Stimulated activated CD4-positive, alpha-beta T cell treated with anti-CD3 and anti-CD28 coated beads, Interleukin-4, amount 100 ng/mL, for 48 hours (primary cell): ENCODE measurements at places on chromosomes 1 and 21.

DNA sequence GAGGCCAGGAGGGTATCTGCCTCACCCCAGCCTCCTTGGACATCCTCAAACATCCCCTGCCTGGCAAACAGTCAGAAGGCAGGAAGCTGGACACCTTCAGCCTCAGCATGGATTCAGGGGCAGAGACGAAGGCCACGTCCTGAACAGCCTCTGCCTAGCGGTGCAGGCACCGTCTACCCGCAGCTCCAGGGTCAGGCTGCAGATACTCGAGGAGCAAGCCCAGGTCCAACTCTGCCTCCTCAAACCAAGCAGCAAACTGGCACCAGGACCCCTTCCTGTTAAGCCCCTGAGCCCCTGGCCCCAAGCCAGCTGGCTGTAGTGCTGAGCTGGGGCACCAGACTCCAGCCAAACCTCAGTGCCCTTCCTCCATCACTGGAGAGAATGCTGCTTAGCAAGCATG is 494.7 kb downstream of the NPHP4 start:
- DNase-seq, result no peak

GRCh38 chr1:111290104-111290503 is 547 bp upstream of the CHIA start:
- DNase-seq, result no peak

DNA sequence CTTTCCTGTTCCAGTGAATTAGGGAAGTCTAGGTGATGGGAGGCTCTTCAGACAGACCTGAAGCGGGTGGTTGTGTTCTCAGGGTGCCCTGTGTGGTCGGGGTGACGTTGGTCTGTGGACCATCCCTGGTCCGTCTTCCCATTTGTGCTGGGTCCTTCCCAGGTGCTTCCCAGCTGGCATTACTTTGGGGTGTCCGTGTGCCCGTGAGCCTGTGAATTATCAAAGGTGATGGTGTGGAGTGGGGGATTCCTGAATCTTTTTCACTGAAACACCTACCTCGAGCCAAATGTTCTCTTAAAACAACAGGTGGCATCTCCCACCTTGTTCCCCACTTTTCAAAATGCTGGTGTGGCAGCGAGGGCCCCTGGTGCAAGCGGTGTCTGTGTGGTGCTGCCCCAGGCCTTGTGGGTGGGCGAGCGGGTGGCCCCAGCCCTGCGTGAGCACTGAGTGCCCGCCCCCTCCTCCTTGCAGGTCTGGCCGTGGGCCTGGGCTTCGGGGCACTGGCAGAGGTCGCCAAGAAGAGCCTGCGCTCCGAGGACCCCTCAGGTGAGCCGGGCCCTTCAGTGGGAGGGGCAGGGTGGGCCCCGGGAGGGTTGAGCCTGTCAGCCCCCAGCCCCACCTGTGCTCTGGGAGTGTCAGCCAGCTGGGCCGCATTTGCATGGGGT is 37.0 kb downstream of the COQ8A start:
- no peak for DNase-seq

DNA sequence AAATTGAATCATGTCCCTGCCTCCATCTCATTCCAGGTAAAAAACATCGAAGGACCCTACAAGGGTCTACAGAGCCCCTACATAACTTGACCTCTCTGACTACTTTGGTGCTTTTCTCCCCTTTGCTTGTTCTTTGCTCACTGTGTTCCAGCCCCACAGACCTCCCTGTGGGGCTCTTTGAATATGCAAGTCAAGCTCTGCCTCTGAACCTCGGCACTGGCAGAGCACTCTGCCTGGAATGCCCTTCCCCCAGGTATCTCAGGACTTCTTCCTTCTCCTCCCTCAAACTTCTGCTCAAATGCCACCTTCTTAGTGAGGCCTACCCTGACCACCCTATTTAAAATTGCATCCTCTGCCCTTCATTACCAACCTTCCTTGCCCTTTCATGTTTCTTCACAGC is 87.8 kb upstream of the CD34 start:
- no peak for DNase-seq

- no peak for DNase-seq
Measured at GRCh38 chr1:29712284-29712651, 475.9 kb downstream of the PTPRU start.

GRCh38 chr1:186887203-186887602 is 58.5 kb downstream of the PLA2G4A start:
- DNase-seq, result no peak

GRCh38 chr1:220321758-220322157 is 49.5 kb upstream of the RAB3GAP2 start:
- no peak for DNase-seq

DNA sequence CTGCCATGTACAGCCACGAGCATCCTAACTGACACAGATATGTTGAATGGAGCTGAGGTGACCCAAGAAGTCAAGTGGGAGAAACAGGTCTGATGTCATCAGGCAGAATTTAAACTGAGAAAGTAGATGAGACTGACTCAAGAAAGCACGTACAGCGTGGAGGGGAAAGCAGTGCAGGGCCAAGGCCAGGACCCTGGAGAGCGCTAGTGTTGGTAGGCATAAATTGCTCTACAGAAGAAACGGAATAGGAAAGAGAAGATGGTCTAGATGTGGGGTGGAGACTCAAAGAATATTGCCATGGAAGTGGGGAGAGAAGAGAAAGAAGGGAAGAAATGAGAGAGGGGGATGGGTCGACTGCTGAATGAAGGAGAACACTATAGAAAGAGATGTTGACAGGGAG is 45.3 kb upstream of the GJB5 start:
- no peak for DNase-seq

DNA sequence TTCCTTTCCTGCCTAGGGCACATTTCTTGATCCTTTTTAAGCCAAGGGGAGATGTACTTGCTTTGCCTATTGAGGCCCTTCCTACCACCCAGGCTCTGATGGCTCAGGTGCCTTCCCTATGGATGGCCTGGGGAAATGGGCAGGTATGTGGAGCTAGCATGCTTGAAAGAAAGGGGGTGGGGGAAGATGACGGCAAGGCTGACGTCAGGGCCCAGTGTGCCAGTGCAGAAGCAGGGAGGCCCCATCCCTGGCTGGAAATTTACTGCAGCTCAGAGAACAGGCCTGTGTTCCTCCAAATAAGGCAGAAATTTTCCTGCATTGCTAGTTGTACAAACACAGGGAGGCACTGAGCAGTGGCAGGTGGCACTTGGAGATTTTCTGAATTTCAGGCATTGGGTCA is 453.2 kb upstream of the VAMP3 start:
- no peak for DNase-seq

- peak; percentile 73 for DNase-seq
Measured at GRCh38 chr1:236795757-236796667, 920 bp downstream of the MTR start.

GRCh38 chr1:161182214-161182613 is 4.9 kb upstream of the B4GALT3 start:
- DNase-seq, result peak; percentile 54

GRCh38 chr21:46028573-46029091 is 47.1 kb downstream of the COL6A1 start:
- no peak for DNase-seq

- no peak for DNase-seq
Measured at GRCh38 chr1:99497690-99498089, 148.2 kb upstream of the PALMD start.

DNA sequence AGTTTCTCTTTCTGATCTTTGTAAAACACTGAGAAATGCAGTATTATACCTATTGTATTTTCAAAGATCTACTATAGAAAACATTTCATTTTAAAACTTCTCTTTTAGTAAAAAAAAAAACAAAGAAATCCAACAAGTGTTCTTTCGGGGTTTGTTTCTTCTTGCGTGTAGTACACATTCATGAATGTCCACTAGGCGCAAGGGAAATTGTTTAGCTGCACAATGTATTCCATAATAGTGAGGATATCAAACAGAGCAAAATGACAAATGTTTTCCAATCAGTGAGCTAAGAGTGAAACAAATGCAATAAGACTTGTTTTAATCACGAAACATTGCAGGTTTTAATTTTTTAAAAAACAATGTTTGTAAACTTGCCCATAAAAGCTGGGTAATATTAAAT is 68.6 kb downstream of the LHX8 start:
- no peak for DNase-seq

DNA sequence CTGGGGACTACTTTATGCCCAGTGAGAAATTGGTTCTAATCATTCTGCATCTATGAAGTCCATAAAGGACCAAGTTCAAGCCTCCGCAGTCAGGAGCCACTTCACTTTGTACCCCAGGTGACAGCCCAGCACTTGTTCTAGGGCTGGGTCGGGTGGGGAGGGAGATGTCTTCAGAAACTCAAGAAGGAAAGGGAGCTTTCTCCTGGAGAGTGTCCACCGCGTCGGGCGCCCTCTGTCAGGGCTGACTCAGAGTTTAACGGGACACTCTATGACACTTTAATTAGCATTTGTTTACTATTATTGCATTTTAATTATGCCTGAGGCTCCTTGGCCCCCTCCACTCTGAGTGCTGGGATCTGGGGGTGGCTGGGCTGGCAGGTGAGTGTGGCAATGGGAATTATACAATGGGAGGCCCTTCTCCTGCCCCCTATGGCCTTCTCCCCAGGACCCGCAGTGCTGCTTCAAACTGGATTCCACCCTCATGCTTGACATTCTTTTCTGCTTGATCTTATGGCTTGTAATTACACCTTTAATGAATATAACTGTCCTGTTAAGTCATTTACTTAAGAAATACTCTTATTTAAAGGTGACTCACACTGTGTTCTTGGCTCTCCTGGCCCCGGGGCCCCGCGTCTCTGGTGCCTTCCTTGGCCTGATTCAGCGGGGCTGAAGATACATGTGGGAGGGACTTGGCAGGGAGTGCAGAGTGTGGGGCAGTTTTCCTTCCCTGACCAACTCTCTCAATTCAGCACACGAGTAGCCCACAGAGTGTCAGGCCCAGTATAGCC is 136.6 kb downstream of the PLXNA2 start:
- DNase-seq, result no peak

- DNase-seq, result no peak
Measured at GRCh38 chr1:107140703-107141490, at the start of gene NTNG1. Gene NTNG1, plus strand, starts transcription at chr1:107141039.

GRCh38 chr1:32703479-32704291 is 1.1 kb upstream of the SYNC start:
- no peak for DNase-seq

GRCh38 chr1:201310251-201310985 is 27.1 kb downstream of the PKP1 start:
- no peak for DNase-seq

GRCh38 chr1:7896994-7897393 is 43.6 kb downstream of the TNFRSF9 start:
- no peak for DNase-seq

DNA sequence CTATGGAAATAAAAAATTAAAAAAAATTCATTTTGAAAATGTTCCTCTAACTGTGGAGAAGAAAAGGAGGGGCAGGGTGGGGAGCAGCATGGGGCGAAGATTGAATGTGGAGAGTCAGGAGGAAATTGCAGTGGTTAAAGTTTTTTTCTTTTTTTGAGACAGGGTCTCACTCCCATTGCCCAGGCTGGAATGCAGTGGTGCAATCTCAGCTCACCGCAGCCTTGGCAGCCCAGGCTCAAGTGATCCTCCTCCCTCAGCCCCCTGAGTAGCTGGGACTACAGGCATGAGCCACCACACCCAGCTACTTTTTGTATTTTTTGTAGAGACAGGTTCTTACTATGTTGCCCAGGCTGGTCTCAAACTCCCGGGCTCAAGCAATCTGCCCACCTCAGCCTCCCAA is 67.6 kb downstream of the ADSS2 start:
- DNase-seq, result no peak

DNA sequence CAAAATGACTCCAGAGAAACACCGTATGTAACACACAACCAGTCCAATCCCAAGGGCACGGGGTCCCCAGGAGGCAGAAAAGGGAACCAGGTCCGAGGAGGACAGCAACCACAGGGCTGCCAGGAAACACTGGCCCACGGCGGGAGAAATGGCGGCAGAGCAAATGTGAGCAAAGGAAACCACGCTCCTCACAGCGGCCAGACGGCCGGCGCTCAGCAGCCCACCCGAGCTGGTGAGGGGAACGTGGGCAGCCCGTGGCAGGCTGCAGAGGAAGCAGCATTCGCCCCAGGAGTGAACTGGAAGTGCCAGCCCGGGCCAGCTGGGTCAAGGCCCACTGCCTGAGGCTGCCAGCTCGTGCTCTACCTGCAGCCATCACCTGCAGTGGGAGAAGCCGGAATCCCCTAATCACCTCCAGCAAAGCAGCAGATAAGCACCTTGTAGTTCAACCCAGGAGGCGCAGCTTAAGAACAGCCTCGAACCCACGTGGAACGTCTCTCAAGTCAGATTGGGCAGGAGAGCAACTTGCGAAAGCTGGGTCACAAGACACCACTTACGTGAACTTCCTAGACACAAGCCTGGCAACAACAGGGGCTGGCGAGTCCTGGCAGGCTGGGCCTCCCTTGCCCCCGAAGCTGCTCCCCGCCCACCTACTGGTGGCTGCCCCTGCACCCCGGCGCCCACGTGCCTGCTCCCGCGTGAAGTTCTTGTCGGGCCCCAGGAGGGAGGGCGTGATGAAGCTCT is 6.7 kb downstream of the SLC19A1 start:
- DNase-seq, result no peak

- DNase-seq, result no peak
Measured at GRCh38 chr1:196078691-196079090, 529.5 kb downstream of the KCNT2 start.

GRCh38 chr1:113983391-113983790 is 4.1 kb downstream of the OLFML3 start:
- DNase-seq, result no peak

- peak; percentile 68 for DNase-seq
Measured at GRCh38 chr1:29124366-29125236, 898 bp upstream of the TMEM200B start.

GRCh38 chr1:25794325-25794724 is 5.7 kb upstream of the SELENON start:
- DNase-seq, result no peak

DNA sequence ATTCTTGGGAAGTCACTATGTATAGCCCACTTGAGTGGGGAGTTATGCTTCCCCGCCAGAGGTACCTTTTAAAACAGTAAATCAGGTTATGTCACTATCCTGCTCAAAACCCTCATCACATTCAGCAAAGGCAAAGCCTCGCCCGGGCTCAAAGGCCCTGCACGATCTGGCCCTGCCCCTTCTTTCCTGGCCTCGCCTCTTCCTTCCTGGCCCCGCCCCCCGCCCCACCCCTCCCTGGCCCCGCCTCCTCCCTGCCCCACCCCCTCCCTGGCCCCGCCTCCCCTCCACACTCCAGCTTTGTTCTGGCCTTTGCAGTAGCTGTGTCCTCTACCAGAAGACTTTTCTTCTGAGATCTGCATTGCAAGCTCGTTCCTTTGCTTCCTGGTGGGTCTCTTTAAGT is 6.6 kb downstream of the LDLRAD2 start:
- DNase-seq, result peak; percentile 34

DNA sequence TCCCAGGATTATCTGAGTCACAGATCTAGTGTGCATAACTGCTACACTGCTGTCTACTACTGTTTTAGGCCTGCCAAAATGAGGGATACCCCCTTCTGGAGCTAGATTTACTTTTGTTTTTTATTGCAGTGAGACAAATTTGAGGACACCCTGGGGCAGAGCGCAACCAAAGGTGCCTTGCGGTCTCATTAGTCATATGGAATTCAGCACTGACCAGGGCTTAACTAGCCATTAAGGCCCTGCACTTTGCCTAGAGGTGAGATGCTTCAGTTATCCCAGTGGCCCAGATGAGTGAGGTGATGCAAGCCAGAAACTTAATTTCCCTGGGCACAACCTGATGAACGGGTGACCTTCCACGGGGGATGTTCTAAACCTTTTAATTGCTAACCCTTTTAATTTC is 998 bp upstream of the SPAG17 start:
- DNase-seq, result no peak

GRCh38 chr1:72037745-72038343 is 244.5 kb downstream of the NEGR1 start:
- peak; percentile 7 for DNase-seq
